ENCODE measurements at places on chromosomes 7 and 10.

DNA sequence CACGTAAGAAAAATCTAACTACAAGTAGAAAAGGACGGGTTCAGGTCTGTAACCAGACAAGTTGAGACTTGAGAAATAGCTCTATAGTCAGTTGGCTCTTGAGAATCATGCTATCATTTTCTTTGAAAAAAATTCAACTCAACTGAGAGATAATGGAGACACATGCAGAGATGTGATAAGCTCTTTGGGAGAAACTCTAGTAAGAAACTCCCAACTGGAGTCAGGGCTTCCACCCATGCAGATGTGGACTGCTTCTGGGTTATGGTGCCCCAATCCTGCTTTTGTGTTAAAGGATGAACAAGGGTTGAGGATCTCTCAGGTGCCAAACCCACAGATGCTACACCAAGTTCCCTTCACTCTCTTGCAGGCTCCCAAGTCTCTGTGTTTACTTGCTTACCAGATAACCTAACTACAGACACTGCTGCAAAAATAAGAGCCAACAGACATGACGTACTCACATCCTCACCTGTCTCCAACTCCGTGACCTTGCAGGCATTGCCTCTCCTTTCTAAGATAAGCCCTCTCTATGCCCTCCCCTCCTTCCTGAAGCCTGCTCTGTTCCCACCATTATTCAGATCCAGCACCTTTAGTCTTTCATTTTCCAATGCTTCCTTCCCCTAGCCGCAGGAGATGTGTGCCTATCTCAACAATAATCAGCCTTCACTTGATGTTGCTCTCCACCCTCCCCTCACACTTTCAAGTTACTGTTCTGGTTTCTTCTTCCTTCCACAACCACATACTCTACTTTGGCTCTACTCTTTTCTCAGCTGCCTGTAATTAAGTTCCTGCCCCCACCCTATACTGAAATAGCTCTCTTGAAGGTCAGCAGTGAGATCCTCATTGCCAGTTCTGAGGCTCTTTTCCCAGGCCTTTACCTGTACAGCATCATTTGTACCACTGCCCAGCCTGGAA, 130.0 kb downstream of the ICA1 start:
- peaks cover 29% of the 10 kb centered on the region for H3K4me1 ChIP-seq
- peak overlapping the region; percentile 52 for H3K4me3 ChIP-seq
- peak overlapping the region; percentile 65 for H3K27ac ChIP-seq
- no peaks in the 10 kb centered on the region for H3K27me3 ChIP-seq
- DNase-seq: no peak

GRCh38 chr7:28773423-28774145, 184.5 kb downstream of the TRIL start:
- H3K36me3 ChIP-seq: no peaks in the 10 kb centered on the region
- H3K4me3 ChIP-seq: no peak overlapping the region
- H3K27me3 ChIP-seq: peaks cover 3% of the 10 kb centered on the region
- no peaks in the 10 kb centered on the region for H3K4me1 ChIP-seq

DNA sequence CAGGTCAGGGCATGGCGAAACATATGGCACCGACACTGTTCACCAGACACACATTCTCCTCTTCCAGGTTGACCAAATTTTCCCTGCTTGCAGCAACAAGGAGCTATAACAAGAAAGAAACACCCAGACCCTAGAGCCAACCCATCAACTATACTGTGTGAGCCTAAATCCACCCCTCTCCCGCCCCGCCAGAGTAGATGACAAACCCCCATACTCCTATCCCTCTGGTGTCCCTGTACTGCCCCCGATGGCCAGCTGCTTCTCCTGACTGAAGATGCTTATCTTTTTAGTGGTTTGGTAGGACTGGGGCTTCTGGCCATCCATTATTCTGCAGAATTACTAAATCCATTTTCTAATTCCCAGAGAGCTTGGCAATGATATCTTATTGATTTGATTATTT, 70.1 kb upstream of the EEPD1 start:
- DNase-seq: no peak
- no peaks in the 10 kb centered on the region for H3K4me1 ChIP-seq
- peaks cover 6% of the 10 kb centered on the region for H3K27me3 ChIP-seq
- no peak overlapping the region for H3K27ac ChIP-seq
- H3K36me3 ChIP-seq: no peaks in the 10 kb centered on the region
- H3K4me3 ChIP-seq: no peak overlapping the region

- DNase-seq: no peak
- H3K27me3 ChIP-seq: peaks cover 7% of the 10 kb centered on the region
- H3K27ac ChIP-seq: no peak overlapping the region
- H3K4me1 ChIP-seq: no peaks in the 10 kb centered on the region
These were observed 79.6 kb upstream of the EMX2 start for GRCh38 chr10:117462816-117463544.

GRCh38 chr7:85479918-85480643, 293.2 kb upstream of the SEMA3D start:
- no peak for DNase-seq
- H3K27ac ChIP-seq: no peak overlapping the region
- H3K36me3 ChIP-seq: no peaks in the 10 kb centered on the region

GRCh38 chr10:98098247-98098646, 36.2 kb upstream of the R3HCC1L start:
- no peak overlapping the region for H3K4me3 ChIP-seq
- DNase-seq: no peak
- peaks cover 19% of the 10 kb centered on the region for H3K27me3 ChIP-seq
- no peak overlapping the region for H3K27ac ChIP-seq

DNA sequence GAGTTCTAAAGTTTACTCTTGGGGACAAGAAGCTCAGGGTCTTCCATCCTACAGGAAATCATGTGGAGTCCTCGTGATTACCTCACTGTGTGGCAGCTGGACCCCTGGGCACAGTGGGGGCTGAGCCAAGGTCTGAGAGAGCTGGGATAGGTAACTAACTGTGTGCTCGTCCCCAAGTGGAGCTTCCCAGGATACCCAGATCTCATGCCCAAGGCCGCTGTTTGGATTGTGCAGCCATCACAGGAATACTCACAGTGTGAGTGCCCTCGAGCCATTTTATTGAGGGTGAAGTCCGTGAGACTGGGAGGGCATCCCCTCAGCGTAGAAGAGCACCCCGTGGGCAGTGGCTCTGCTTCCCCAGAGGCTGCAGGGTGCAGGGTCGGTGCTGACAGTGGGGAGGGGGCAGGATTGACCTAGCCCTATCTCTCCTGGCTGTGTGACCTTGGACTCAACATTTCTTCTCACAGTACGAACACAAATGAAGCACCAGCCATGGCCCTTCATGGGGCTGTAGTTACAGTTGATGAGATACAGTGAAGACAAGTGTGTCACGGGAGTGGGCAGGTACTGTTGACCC, 69.6 kb upstream of the LEP start:
- no peak overlapping the region for H3K4me3 ChIP-seq
- peaks cover 9% of the 10 kb centered on the region for H3K27me3 ChIP-seq
- no peaks in the 10 kb centered on the region for H3K36me3 ChIP-seq
- DNase-seq: no peak
- H3K27ac ChIP-seq: no peak overlapping the region

DNA sequence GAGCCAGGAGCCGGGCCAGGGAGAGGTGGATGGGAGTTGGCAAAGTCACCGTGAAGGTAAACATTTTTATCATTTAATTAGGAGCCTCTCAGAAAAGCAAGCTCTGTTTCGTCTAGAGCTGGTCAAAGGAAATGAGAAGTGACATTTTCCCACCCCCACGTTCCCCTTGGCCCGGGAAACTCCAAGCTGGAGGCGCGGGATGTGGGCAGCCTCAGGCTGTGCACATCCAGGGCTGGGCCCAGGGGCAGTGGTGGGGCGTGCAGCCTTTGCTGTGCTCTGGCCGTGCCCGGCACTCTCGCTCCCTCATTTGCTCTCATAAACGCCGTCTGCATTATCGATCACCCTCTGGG, 135.6 kb upstream of the RET start:
- H3K27ac ChIP-seq: no peak overlapping the region
- H3K27me3 ChIP-seq: peaks cover 11% of the 10 kb centered on the region
- H3K4me3 ChIP-seq: no peak overlapping the region
- no peaks in the 10 kb centered on the region for H3K4me1 ChIP-seq
- H3K36me3 ChIP-seq: no peaks in the 10 kb centered on the region

Measured in memory B cell (primary cell).